NB4 (cell line): ENCODE measurements at places on chromosomes 16 and 17.

DNA sequence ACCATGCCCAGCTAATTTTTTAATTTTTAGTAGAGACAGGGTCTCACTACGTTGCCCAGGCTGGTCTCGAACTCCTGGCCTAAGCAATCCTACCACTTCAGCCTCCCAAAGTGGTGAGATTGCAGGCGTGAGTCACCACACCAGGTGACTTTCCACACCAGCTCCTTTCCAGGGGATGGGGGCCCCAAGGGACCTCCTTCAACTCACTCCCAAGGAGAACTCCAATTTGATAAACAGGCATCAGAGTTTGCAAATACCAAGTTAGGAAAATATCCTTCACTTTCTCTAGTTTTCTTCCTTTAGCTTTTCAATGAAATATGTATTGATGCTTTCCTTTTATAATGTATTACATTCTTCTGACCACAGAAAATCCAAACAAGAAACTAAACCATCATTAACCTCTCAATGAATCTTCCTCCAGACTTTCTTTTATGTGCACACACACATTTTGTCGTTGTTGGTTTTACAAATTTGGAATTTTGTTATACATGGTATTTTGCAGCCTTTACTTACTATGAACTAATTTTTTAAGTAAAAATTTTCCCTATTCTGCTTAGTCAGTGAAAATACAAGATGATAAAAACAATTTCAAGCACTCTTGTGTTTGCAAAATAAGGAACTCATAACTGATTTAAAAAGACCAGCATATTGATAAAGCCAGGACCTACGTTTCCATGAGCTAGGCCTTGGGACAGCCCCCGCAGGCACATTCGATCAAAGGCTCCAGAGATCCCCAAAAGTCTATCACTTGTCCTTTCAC, 32.0 kb downstream of the GAS7 start:
- no peak for DNase-seq

- DNase-seq: peak; percentile 78
Measured at GRCh38 chr16:53991754-53992378, 287.9 kb downstream of the FTO start.

DNA sequence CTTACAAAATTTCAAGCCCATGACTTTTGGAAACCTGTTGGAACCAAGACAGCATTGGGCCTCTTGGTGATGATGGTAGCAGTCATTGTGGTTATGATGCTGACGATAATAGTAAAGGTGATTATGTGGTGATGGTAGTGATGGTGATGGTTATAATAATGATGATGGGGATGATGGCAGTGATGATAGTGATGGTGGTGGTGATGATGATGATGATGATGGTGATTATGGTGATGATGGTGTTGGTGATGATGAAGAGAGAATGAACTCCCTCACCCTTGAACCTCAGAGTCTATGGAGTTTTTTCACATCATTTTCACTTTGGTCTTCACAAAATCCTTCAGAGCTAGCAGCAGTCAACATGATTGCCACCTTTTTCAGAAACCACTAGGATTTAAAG, 105.3 kb upstream of the ASIC2 start:
- no peak for DNase-seq

GRCh38 chr17:16477255-16477654, 14.7 kb downstream of the LRRC75A start:
- DNase-seq: no peak

DNA sequence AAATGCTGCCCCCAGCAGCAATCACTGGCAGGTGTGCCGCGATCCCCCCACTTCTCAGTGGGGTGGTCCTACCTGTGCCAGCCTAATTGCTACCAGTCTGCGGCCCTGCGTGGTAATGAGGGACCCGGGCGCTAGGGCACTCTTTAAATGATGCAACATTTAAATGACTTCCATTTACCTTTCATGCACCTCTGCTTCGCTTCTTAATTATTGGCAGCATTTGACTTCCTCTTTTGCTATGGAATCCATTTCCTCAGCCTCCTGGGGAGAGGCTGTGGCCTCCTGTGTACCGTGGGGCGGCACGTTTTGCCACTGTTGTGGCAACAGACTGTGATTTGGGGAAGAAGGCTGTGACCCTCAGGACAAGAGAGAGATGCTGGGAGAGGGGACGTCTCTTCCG, 86.1 kb downstream of the RPA1 start:
- peak; percentile 35 for DNase-seq

DNA sequence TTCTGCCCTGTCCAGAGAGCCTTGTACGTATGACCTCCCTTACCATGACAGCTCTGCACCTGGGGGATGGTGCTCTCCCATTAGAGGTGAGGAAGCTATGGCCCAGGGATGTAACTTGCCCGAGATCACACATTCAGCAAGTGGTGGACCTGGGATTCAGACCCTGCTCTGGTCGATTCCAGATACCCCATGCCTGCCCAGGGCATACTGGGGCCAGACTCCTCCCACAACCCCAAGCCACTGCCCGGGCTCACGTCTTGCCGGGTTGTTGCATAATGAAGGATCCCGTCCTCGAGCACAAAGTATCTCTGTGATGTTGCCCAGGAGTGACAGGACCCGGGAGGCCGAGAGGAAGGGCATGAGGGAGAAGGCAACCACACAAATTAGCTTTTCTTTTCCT, 2.1 kb downstream of the OSBPL7 start:
- DNase-seq: no peak

GRCh38 chr17:63275318-63275970, 170.7 kb downstream of the CYB561 start:
- peak; percentile 81 for DNase-seq

GRCh38 chr16:50460538-50461399, 87.4 kb upstream of the NKD1 start:
- DNase-seq: no peak

- no peak for DNase-seq
Measured at GRCh38 chr16:85392756-85393673, 220.1 kb upstream of the GSE1 start.

DNA sequence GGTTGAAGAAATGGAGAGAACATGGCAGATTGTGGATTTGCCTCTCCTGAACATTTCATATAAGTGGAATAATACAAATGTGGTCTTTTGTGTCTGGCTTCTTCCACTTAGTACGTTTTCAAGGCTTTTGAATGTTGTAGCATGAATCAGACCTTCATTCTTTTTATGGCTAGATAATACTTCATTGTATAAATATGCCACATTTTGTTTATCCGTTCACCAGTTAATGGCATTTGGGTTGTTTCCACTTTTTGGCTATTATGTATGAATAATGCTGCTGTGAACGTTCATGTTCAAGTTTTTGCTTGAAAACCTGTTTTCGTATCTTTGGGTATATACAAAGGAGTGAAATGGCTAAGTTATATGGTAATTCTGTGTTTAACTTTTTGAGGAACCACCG, 130.4 kb downstream of the TANC2 start:
- DNase-seq: no peak

- peak; percentile 88 for DNase-seq
Measured at GRCh38 chr17:35849469-35850348, 19.0 kb downstream of the HEATR9 start.

- DNase-seq: no peak
Measured at GRCh38 chr17:50048146-50048720, 7.7 kb upstream of the ITGA3 start.

GRCh38 chr16:53925107-53925410, 221.1 kb downstream of the FTO start:
- peak; percentile 60 for DNase-seq

- peak; percentile 74 for DNase-seq
Measured at GRCh38 chr17:13597723-13598347, 3.9 kb downstream of the HS3ST3A1 start.

DNA sequence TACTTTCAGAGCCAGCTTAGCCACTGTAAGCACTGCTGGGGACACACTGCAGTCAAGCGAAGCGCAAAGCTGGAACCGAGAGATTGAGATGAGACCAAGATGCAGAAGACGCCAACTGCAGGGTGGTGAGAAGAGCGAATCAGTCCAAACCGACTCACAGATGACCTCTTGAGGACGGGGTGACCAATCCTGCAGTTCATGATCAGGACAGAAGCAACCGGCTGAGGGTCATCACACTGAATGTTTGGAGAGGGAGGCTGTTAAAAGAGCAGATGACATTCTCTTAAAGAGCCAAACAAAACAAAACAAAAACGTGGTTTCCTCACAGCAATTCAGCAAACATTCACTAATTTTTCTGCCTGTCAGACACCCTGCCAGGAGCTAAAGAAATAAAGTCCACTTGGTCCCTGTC, 8.5 kb downstream of the HASPIN start:
- no peak for DNase-seq

DNA sequence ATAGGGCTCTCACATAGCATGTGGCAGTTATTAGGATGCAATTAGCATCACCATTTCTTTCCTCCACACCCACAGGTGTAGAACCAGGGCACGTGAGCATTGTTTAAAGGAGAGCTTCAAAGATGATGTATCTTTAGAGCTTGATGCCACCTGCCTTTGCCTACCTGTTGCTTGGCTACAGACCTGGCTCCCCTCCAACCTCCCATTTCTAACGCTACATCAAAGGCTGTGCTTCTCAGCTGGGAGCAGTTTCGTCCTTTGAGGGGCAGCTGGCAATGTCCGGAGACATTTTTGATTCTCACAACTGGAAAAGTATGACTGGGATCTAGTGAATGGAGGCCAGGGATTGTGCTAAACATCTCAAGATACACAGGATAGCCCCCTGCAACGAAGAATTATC, 78.5 kb upstream of the CLEC3A start:
- DNase-seq: no peak
